ENCODE measurements at places on chromosomes 4 and X. TPM values are rescaled to one million over a fixed set of nuclear protein-coding genes. Genes with fewer than 3 reads are reported as not detected.
A peak's percentile ranks its signal among the peaks of the same experiment; 100 is the strongest.

CLDN22 gene
- total RNA-seq = 0.05 TPM

LRP2BP gene
- total RNA-seq = 0.07 TPM

SFRP2 gene
- total RNA-seq = 11.9 TPM

MTCP1 gene
- total RNA-seq = 11.6 TPM

PACRGL gene
- 15.9 TPM for total RNA-seq

C4orf36 gene
- total RNA-seq = 0.12 TPM

PRDM8 gene
- 10.6 TPM for total RNA-seq

SERPINA7 gene
- total RNA-seq = not detected

DNA sequence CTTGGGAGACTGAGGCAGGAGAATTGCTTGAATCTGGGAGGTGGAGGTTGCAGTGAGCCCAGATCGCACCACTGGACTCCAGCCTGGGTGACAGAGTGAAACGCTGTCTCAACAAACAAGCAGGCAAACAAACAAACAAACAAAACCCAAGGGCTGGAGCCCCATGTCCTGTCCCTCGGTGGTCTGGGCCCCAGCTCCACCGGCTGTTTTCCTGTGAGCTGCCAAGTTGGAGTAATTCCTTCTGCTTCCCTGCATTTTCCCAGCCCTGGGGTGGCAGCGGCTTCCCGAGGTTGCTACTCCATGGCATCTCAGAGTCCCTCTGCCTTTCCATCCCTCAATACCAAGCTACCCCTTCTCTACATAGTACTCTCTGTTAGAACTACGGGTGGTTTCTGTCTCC, 43.2 kb downstream of the RGS12 start:
- DNase-seq = no peak

DNA sequence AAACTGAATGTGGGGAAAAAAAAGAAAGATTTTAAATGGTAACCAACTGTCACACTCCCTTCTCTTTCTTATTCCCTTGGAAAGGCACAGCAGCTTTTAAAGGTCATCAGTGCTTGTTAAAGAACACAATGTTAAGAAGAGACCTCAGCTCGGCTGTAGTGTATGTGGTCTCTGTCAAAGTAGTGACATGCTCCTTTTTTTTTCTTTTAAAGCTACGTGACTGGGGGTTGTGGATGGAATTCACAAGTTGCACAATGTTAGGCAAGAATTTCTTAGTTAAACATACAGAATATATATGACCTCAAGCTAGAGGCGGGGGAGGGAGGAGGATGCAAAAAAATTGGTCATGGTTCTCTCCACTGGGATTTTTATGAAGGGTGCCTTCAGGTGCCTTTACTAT, 45.6 kb downstream of the OCRL start:
- DNase-seq = no peak

- DNase-seq = no peak
Observed at GRCh38 chrX:96183843-96184242, 500.8 kb upstream of the DIAPH2 start.

DNA sequence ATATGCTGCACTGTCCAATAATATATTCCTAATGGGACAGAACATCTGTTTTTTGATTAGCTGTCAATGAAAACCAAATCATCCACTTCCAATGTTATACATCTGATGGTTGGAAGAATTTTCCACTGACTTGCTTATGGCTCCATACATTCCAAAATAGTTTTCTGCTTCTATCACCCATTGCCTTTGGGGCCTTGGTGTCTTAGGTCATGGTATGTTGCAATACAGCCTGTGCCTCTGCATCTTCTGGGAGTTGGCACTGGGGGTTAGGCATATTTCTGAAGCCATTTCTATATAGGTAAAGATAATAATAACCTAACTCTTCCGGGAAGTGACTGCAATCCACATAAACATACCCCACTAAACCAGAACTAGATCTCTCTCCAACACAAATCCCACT, 53.2 kb upstream of the NR3C2 start:
- no peak for DNase-seq

DNA sequence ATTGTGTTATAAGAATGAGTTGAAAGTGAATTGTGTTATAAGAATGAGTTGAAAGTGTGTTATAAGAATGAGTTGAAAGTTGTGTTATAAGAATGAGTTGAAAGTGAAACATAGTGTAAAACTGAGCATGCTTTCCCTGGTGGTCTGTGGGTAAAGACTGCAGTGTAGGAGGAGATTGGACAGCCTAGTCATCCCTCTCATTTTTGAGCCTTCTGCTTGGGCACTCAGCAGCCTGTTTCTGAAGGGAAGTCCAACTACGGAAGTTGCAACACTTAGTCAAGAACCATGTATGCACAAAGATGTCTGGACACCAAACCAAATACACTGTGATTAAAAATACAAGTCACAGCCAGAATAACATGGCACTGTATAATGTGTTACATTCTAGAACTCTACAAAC, 72.6 kb downstream of the ANK2 start:
- DNase-seq = no peak

GRCh38 chr4:77413766-77414165, 191.9 kb upstream of the CXCL13 start:
- no peak for DNase-seq

DNA sequence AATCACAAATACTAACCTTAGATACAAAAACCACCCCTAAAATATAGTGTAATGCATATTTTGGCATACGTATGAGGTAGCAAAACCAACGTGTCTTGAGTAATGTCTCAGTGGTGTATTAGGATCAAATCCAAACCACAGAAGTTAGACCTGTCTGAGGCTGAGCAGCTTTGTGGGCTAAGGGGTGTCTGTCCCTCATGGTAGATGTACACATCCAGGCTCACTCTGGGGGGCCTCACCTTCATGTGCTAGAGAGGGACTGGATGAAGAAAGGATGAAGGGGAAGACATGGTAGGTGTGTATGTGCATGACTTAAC, 188.0 kb upstream of the TBC1D9 start:
- DNase-seq = peak; percentile 43

- peak; percentile 4 for DNase-seq
Observed at GRCh38 chrX:50609796-50610195, 139.2 kb upstream of the DGKK start.

DNA sequence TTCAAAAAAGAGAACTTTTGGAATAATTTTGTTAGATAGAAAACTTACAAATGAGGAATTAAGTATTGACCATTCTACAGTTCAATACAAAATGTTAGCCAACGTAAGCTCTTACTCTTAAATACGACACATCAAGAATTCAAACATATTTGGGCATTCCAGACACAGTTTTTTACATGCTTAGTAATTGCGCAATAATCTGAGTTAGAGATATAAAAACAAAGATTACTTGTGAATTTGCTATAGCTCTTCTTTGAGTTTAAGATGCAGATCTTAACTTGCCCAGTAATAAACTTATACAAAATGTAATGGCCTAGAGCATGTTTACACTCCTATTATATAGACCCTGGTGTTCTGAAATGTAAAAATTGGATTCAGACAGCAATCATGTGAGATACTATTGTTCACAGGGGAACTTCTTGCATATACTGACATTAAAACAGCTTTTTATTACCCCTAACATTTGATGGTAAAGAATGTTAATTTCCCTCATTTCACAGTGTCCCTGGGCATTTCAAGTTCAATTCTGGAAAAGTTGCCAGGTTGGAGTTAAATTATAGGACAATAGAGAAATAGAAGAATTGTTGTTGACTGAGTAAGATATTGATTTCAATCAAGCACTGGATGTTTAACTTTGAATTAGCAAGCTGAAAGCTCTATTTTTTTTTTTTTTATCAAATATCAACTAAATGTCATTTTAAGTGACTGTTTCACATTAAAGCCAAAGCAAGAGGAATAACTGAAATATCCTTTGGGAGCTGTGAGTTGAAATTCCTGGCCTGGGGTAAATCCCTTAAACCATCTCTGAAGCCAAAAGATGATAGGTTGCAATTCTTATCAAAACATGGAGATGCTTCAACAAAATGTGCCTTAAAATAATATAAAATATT, 910 bp downstream of the HPGDS start:
- DNase-seq = no peak

- DNase-seq = no peak
Observed at GRCh38 chrX:38657562-38657961, 96.2 kb downstream of the TSPAN7 start.

DNA sequence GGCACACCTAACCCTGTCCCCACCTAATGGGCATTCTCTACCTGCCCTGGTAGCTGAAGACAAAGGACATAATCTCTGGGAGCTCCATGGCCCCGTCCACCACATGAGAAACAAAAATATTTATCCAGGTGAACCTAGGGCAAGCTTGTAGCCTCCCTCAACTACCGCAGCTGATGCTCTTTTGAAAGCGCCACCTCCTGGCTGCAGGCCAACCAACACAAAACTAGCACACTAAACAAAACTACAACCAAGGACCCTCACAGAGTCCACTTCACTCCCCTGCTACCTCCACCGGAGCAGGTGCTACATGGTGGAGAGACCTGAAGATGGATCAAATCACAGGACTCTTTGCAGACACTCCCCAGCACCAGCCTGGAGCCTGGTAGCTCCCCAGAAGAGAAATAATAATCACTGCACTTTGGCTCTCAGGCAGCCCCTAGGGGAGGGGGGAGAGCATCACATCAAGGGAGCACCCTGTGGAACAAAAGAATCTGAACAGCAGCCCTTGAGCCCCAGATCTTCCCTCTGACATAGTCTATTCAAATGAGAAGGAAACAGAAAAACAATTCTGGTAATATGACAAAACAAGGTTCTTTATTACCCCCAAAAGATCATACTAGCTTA, 111.3 kb upstream of the ATP8A1 start:
- no peak for DNase-seq

- DNase-seq = peak; percentile 24
Observed at GRCh38 chr4:7155590-7156071, 36.7 kb upstream of the SORCS2 start.

GRCh38 chr4:144611850-144612249, 34.1 kb upstream of the HHIP start:
- DNase-seq = peak; percentile 12

- DNase-seq = peak; percentile 77
Observed at GRCh38 chr4:38371391-38371851, 292.6 kb upstream of the KLF3 start.

DNA sequence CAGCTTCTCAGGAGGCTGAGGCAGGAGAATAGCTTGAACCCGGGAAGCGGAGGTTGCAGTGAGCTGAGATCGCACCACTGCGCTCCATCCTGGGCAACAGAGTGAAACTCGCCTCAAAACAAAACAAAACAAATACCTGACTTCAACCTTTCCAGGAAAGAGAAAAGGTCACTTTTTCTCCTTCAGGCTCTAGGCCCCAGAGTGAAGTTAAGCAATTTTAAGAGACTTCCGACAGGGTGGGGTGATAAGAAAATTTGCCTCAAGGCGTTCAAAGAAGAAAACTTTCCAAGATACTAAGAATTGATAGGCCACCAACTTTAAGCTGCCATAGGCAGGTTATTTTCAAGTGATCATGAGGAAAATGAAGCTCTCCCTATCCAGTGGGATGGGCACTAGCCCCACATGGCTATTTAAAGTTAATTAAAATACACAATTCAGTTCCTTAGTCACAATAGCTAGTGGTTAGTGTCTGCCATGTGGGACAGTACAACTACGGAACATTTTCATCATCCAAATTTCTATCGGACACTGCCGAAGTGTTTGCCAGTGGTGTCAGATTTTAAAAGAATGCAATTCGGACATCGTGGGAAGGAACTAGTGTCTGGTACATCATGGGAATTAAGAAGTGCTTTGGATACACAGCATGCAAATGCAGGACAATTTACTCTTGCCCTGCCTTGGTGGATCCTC, 33.0 kb downstream of the SMS start:
- no peak for DNase-seq

GRCh38 chr4:57309658-57310057, 199.5 kb upstream of the IGFBP7 start:
- DNase-seq = no peak

DNA sequence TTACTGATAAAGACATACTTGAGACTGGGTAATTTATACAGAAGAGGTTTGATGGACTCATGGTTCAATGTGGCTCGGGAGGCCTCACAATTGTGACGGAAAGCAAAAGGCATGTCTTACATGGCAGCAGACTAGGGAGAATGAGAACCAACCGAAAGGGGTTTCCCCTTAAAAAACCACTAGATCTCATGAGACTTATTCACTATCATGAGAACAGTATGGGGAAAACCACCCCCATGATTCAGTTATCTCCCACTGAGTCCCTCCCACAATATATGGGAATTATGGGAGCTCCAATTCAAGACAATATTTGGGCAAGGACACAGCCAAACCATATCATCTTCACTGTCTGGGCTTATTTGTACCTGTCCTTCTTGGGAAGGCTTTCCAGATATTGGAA, 22.8 kb upstream of the MUC7 start:
- DNase-seq = no peak
